Stimulated activated CD8-positive, alpha-beta memory T cell treated with anti-CD3 and anti-CD28 coated beads, Interleukin-4, amount 100 ng/mL, for 1 hour (primary cell): ENCODE measurements at places on chromosomes 3 and 15.

DNA sequence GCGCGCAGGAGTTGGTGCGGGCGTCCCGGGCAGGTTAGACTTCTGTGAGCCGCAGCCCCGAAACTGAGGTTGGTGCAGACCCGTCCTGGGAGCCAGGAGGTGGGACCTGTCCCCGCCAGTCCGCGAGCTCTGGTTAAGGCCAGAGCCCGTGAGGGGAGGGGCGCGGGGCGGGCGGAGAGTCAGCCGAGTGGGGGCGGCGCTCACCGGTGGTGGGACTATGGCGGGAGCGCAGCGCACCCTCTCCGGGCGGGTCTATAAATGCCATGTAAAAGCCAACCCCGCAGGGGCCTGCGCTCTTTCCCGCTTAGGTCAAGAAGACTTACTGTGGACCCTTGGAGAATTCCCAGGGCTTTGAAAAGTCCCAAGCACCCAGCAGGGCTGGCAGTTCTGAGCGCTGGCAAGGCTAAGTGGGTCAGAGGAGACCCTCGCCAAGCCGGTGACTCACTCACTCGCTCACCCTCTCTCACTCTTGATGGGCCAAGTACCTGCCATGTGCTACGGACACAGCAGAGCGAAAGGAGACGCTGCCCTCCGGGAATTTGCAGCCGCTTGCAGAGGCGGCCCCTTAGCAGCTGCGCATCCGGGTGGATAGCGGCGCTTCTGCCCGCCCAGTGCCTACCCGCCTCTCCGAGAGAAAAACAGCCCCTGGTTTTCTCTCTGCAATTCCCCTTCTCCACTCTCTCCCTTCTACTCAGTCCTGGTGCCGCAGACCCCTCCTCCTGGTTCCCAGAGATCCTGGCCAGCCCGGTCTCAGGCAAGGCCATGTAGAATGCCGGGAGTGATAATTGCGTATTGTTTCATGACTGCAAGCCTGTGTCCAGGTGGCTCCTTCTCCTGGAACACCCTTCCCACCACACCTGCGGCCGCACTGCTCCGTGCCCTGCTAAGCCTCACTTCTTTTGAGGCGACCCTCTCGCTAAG, at the start of gene ALDH1L1:
TSS of gene ALDH1L1 (minus strand) at position 110 of the 921 bp plus-strand sequence. CDS start 19,607 bp downstream, outside the sequence.
- no peak for DNase-seq

- DNase-seq, result no peak
Measured at GRCh38 chr15:25545017-25545416, 106.2 kb upstream of the UBE3A start.

- no peak for DNase-seq
Measured at GRCh38 chr3:157070678-157070999, 89.3 kb downstream of the CCNL1 start.

DNA sequence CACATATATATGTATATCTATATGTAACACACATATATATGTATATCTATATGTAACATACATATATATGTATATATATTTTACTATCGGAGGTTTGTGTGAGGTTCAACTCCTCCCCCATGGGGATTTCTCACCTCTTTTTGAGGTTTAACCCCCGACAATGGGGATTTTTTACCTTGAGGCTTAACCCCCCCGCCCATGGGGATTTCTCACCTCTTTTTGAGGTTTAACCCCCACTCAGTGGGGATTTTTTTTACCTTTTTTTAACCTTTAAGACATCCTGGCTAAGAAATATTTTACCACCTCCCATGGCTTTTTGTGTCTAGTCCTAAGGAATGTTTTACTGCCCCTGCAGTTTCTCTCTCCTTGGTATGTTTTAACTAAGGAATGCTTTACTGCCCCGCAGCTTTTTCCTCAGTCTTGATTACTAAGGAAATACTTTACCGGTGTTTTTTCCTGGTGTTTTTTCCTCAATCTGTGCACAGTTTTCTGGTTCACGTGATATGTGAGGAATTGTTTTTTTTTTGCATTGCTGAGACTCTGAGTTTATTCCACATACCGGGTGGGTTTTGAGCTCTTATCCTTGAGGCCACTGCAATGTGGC, 185.2 kb downstream of the KLF13 start:
- no peak for DNase-seq

- no peak for DNase-seq
Measured at GRCh38 chr15:63233667-63234423, 43.6 kb upstream of the APH1B start.

- no peak for DNase-seq
Measured at GRCh38 chr3:7385635-7386034, 524.7 kb downstream of the GRM7 start.

- DNase-seq, result no peak
Measured at GRCh38 chr15:62497356-62497755, 332.3 kb upstream of the C2CD4B start.

DNA sequence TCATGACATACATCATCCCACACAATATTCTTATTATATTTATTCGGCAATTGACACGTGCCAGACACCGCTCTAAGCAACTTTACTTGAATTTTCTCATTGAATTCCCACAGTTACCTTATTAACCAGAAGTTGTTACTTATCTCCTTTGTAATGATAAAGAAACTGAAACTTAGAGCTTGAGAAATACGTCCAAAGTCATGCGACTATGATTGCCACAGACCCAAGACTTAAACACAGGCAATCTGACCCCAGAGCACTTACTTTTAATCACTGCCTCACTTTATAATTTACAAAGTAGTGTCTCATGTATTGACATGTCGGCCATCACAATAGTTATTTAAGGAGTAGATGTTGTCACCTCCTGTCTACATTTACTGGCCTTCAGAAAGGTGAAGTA, 64.7 kb downstream of the ATP13A4 start:
- DNase-seq, result no peak

- DNase-seq, result no peak
Measured at GRCh38 chr3:24496529-24497482, 2.2 kb upstream of the THRB start.

GRCh38 chr15:92683511-92683834, 27.9 kb upstream of the FAM174B start:
- DNase-seq, result no peak

DNA sequence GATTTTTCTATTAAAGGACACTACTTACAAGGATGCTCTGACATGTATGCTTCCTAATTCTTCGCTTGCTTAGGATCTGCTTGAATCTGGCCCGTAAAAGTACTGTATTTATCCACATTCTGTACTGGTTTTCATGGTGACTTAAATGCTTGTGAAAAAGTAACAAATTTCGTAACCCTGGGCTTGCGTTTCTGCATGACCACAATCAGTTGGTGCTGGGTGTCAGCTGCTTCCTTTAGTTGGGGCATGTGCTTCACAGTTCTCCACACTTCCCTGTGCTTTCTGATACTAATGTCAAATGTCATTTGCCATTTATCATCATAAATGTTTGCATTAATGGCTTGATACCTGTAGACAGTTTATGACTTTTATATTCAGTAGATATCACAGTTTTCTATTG, 218.4 kb upstream of the MLF1 start:
- DNase-seq, result no peak

GRCh38 chr15:90340345-90340744, 11.7 kb upstream of the ZNF774 start:
- no peak for DNase-seq

GRCh38 chr15:37094915-37095711, 5.2 kb downstream of the MEIS2 start:
- DNase-seq, result no peak

- DNase-seq, result no peak
Measured at GRCh38 chr3:161264852-161265251, 43.7 kb downstream of the NMD3 start.

DNA sequence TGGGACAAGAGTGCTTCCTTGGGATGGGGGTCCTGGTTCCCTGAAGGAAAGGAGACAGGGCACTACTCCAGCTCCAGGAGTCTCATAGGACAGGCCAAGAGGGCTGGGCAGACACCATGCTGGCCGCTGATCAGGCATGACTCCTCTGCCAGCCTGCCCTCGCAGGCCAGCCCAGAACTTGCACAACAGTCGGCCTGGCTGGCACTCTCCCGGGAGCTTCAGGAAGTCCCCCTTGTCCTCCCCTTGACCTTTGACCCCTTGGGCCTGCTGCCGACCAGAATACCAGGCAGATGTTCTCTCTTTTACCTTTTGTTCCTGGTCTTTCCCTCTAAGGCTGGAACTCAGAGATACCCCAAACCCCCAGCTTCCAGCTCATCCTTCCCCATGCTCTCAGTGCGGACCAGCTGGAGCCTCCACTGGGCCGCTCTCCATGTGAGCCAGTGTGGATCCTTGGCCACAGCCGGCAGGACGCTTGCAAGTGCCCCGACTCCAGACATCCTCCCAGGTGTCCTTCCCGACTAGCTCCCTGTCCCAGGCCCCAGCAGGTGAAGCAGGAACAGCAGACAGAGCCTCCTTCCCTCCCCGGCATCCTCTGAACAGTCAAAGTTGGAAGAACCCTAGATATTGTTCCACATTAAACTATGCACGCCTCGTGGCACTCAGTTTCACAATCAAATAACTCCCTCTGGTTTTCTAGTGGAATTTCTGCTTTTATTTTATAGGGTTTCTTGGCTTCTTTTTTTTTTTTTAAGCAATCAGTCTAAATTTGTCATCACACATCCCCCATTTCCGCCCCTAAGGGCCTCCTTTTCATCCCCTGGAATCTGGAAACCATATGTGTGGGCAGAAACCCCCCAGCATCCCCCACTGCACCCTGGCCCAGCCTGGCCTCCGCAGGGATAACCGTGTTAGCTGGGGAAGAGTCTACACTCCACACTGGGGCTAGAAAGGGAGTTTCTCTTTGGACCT, 15.7 kb downstream of the VPS18 start:
- DNase-seq, result no peak

DNA sequence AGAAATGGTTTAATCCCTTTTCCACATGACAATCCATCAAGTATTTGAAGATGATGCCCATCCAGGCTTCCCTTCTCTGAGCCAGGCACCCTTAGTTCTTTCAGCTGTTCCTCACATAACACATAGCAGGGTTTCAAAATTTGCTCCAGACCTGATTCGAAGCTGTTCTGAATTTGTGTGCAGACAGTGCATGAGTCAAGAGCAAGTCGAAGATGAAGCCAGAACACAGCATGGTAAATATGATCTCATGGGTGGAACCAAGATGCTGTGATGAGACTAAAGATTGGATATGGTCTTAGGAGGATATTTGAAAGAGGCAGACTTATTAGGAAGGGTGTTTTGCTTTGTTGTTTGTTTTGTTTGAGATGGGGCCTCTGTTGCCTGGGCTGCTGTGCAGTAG, 32.6 kb upstream of the PDE8A start:
- no peak for DNase-seq

DNA sequence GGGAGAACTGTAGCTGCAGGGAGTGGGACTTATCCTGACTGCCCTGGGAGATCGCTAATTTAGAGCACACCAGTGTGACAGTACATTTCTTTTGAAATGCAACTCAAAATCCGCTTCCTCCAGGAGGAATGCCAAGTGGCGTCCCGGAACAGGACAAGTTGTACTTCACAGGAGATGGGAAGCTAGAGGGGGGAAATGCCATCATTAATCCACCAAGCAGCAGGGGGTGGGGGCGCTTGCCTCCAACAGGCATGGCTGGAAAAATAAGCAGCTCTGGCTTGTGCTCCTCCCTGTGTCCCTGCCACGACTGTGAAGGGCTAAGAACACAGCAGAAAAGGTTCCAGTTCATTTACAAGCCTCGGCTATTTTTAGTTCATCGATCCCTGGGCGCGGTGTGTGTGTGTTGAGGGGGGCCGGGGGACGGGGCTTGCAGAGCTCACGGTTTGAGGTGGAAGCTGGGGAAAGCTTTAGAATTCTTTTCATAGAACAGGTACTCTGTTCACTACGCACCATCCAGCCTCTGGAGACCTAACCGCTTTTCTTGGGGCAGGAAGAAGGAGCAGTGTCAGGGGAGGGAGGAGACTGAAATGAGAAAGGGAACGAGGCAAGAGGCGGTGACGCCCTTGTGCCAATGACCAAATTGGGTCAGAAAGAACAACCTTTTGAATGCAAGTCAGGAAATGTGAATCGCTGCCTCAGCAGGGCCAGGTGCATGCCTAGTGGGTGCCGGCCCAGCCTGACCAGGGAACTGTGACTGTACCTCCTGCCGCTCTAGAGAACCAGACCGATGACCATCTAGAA, 51.8 kb upstream of the DGKG start:
- no peak for DNase-seq

- DNase-seq, result no peak
Measured at GRCh38 chr15:48888836-48889235, 10.9 kb downstream of the EID1 start.

- DNase-seq, result no peak
Measured at GRCh38 chr3:169146179-169146665, 517.3 kb downstream of the MECOM start.

GRCh38 chr3:174675406-174675805, 183.7 kb upstream of the NAALADL2 start:
- DNase-seq, result no peak

DNA sequence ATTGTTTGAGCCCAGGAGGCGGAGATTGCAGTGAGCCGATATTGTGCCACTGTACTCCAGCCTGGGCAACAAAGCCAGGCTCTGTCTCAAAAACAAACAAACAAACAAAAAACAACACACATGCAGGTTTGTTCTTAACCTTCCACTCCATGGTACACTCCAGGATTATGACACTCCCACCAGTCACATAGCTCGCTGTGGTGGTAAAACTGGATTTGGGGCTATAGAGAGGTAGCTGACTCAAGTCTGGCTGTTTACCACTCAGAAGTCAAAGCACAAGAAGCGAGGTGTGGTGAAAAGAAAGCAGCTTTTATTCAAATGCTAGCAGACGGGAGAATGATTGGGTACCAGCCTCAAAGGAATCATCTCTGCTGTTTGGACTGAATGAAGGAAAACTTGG, 49.0 kb upstream of the SIAH2 start:
- DNase-seq, result no peak

- no peak for DNase-seq
Measured at GRCh38 chr3:134598763-134599545, 51.9 kb downstream of the KY start.

GRCh38 chr3:160860346-160860745, 104.3 kb downstream of the PPM1L start:
- DNase-seq, result no peak

DNA sequence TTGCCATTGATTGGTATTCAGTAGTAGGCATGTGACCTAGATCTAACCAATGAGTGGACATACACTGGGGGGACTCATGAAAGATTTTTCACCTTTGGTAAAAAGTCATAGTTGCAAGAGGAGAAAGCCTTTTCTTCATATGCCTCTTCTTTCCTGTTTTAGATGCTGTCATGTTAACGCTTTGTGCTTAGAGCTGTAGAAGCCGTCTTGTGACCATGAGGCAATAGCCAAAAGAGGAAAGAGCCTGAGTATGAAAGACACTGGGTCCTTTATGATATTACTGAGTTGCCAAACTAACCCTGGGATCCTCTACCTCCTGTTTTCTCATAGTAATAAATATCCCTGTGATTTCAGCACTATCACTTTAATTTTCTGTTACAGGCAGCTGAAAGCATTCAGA, 396.0 kb downstream of the FHIT start:
- no peak for DNase-seq

GRCh38 chr3:10555263-10555662, 49.9 kb upstream of the ATP2B2 start:
- DNase-seq, result no peak

- no peak for DNase-seq
Measured at GRCh38 chr3:133933097-133934024, 37.7 kb upstream of the RAB6B start.
